Fibroblast of pulmonary artery (primary cell): ENCODE measurements at places on chromosomes 13 and 19.
A peak's percentile ranks its signal among the peaks of the same experiment; 100 is the strongest.

DNA sequence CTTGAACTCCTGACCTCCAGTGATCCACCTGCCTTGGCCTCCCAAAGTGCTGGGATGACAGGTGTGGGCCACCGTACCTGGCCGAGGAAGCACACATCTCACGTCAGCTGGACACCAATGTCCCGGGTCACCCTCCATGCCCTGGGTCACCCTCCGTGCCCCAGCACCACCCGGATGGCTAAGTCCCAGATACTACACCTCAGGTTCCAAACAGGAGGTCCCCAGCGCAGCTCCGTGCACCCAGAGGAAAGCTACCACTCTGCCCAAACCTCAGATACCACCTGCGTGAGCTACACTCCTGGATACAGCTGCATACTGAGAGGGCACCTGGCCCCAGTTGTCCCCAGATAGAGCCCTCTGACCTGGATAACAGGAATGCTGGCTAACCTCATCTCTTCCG is 14.0 kb downstream of the LRRC4B start:
- no peak for DNase-seq

GRCh38 chr13:83877651-83878355 is 4.5 kb downstream of the SLITRK1 start:
- DNase-seq = no peak

DNA sequence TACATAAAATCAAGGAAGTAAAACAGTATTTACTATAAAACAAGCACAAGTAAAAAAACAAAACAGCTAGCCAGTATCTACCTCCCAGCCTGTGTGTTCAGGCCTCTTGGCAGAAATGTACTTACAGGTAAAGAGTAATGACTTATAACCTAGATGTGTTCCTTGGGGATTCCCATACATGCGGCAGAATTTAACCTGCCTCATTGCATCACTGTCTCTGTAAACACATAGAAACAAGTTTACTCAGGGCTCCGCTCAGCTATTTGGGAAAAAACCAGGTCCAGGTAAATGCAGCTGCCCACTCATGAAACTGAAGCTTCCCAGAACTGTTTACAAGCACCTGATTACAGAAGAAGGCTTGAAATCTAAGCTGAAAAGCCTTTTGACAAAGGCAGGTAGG is 50.7 kb upstream of the SERP2 start:
- DNase-seq = no peak

- DNase-seq = peak; percentile 95
Observed at GRCh38 chr13:42001580-42001979, 40.7 kb upstream of the VWA8 start.

GRCh38 chr13:101397742-101398141 is 18.6 kb downstream of the NALCN start:
- peak; percentile 38 for DNase-seq

GRCh38 chr13:98761986-98762616 is 9.6 kb upstream of the SLC15A1 start:
- DNase-seq = no peak
